ENCODE measurements at places on chromosomes 4 and X. TPM values are rescaled to one million over a fixed set of nuclear protein-coding genes. Genes with fewer than 3 reads are reported as not detected.

GRCh38 chr4:118950224-118950623 is 61.6 kb downstream of the SYNPO2 start:
- DNase-seq: no peak

GRCh38 chrX:5117816-5118215 is 1110.9 kb downstream of the NLGN4X start:
- DNase-seq: no peak

SNCA gene
- 6.0 TPM for total RNA-seq

DNA sequence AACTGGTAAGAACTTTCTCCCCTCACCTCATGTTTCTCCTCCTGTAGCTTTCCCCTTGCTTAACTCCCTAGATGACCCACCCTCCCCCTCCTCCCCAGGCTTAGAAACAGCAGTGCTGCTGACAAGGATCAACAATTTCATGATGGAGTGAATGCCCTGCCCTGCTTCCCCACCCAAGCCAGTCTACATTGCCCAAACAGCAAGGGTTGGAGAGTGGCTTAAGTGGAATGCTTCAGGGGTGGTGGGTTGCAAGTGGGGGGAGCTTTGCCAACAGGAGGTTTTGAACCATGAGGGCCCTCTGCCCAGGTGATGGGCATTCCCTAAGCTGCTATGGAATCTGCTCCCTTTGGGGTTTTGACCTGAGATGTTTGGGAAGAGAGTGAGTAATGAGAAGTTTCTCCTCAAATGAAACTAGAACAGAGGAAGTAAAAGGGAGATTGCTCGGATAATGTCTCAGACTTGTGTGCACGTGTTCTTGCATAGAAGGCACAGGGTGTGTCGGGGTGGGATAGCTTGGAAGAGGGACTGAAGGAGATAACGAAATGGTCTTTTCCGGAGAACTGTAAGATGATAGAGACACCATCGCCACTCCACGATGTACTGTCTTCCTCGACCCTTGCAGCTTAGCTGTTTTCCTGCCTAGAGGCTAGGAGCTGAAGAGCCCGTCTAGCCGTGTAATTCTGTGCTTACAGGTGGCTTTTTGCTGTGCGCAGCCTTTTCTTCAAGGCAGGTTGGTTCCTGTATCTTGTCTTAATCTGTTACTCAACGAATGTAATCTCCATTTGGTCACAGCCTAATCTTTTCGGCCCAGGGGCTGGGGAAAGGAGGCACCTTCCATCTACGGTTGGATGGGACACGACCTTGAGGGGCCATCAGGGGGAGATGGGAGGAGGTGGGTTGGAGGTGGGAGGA is 10.1 kb downstream of the GDPD2 start:
- no peak for DNase-seq

DNA sequence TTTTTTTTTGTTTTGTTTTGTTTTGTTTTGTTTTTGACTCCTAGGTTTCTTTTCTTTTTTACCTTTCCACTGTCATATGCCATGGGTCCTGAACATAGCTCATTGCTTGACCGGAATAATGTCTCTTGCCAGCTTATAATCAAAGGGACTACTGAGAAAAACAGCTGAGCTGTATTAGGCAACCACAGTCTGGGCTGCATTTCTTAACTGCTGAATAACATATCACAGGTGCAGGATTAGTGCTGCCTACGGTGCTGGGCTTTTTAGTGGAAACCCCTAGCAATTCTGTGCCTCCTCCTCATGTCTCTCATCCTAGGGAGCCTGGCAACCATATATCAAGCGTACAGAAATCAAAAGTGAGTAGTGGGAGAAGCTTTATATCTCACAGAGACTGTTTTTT is 333.5 kb downstream of the BMPR1B start:
- DNase-seq: no peak

GRCh38 chrX:71895607-71896006 is 15.0 kb upstream of the NHSL2 start:
- DNase-seq: no peak

Measured in right cardiac atrium (tissue), 5 donors.